ENCODE measurements at places on chromosomes 2 and 18.

GRCh38 chr2:107585851-107586250, 240.8 kb upstream of the RGPD4 start:
- no peak for DNase-seq

DNA sequence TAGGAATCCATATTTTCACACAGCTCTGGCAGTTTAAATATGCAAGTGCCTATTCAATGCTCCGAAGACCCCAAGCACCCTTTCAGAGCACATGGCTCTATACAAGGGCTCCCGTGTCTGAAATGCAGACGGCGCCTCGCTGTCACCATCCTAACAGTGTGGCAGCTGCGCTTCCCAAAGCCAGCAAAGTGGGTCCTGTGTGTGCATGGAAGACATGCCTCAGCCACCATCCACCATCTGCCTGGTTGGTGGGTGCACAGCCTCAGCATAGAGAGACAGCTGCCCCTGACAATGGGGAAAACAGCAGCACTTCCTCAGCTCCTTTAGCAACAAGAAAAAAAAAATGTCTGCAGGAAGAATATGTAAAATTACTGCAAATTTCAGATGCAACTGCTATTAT, 218.1 kb downstream of the SP3 start:
- no peak for DNase-seq

GRCh38 chr2:225411452-225411851, 11.9 kb downstream of the NYAP2 start:
- no peak for DNase-seq

GRCh38 chr2:175597286-175597685, 404.8 kb downstream of the LNPK start:
- DNase-seq, result no peak

GRCh38 chr2:37564356-37564755, 107.1 kb downstream of the CDC42EP3 start:
- DNase-seq, result no peak

- DNase-seq, result no peak
Observed at GRCh38 chr2:9941196-9941995, 10.1 kb upstream of the GRHL1 start.
